ENCODE measurements at places on chromosomes 2 and 18. TPM values are rescaled to one million over a fixed set of nuclear protein-coding genes. Genes with fewer than 3 reads are reported as not detected.

DNA sequence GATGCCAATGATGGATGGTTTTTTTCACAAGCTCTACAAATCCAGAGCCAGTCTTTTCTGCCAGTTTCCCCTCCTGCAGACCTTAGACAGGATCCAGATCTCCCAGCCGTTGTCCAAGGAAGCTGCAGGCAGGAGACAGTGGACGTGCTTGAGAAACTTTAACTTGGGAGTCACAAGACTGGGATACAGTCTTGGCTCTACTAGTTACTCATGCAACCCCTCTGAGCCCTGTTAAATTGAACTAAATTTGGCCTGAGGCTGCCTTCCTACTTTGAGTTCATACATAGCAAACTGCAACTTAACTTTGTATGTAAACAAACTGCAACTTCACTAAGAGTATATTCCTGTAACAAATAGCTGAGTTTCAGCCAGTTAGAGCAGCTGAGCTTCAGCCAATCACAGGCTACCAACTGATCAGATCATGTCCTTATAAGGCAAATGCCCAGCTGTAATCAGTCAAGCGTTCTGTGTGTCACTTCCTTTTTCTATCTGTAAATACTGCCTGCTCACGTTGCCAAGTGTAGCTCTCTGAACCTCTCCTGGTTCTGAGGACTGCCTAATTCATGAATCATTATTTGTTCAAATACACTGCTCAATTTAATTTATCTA lies 140.9 kb downstream of the CAPN13 start:
- peak; percentile 57 for DNase-seq

DNA sequence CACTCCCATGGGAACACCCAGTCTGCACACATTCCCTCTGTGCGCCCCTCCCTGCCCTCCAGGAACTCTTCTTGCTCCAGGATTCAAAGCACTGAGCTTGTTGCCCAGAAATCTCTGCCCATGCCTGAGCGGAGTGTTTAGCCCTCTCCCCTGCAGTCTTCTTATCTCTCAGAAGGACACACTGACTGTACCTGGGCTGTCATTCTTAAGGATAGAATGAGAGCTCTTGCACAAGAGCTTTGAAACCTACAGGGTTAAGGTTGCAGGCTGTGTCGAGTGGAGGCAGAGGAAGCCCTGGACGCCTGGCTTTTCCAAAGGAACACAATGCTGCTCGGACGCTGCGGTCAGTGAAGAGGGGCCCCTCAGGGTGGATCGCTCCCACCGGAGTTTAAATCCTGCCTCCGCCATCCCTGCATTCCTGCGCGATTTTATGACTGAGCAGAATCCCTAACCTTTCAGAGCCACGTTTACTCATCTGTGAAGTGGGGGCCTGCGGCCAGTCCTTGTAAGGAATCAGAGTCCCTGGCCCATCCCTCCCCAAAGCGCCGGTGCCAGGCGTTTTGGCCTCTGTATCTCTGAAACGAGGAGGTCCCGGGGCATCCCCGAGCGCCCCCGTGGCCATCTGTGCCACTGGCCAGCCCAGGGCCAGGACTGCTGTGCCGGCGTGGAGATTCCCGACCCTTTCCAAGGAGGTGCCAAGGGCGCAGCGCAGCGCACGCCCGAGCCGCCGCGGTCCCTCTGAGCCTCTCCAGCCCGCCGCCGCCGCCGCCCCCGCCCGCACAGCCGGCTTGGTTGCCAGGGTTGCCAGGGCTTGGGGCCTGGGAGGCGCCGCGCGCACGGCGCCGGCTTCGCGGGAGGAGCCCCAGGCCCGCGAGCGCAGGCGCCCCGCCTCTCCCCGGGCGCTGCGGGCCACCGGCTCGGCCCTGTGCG lies 58.9 kb downstream of the FAM168B start:
- DNase-seq: peak; percentile 52

DNA sequence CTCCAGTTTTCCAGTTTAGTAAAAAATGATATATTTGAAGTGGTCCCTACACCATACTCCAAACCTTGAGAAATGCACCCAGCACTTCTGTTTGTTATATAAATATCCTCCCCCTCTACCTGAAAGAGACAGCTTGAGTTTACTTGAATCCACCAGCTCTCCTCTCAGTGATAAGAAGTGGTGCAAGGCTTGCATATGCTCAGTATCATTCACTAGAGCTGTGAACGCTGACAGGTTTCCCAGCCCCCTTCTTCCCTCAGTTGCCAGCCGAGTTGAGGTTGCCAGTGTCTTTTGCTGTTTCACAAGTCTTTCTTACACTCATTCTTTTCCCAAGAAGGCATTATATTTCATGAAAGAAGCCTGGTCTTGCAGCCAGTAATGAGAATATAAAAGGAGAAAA lies 880.0 kb downstream of the LRRTM4 start:
- DNase-seq: peak; percentile 8

DNA sequence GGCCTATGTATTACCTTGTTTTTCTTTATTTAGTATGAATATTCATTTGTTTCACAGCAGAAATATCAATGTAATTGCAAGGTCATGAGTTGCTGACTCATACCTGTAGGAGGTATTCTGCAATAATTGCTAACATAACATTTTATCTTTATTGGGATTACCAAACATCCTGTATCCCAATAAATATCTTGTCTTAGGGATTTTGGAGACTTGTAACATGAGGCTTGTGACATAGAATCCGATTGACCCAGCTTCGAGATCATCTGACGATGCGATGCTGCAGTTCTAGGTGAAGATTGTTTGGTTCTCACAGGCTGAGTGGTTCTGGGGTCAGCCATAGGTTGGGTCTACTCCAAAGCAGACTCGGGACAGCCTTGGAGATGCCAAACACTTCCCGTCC lies 133.4 kb upstream of the RND3 start:
- no peak for DNase-seq

DNA sequence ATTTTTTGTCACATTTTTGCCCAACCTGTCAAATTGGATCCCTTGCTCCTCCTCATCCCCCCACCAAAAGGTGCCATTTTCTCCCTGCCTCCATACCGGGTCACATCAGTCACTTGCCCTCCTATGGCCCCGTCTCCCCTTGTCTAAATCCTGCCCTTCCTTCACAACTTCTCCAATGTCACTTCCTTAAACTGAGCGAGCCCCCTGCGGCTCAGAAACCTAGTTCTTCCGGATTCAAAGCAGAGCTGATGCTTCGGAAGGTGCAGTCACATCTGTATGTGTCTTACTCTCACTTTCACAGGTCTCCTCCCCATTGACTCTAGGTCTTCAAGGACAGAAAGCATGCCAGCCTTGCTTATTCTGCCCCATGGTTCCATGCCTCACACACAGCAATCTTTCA lies 22.1 kb downstream of the TNP1 start:
- DNase-seq: no peak

DNA sequence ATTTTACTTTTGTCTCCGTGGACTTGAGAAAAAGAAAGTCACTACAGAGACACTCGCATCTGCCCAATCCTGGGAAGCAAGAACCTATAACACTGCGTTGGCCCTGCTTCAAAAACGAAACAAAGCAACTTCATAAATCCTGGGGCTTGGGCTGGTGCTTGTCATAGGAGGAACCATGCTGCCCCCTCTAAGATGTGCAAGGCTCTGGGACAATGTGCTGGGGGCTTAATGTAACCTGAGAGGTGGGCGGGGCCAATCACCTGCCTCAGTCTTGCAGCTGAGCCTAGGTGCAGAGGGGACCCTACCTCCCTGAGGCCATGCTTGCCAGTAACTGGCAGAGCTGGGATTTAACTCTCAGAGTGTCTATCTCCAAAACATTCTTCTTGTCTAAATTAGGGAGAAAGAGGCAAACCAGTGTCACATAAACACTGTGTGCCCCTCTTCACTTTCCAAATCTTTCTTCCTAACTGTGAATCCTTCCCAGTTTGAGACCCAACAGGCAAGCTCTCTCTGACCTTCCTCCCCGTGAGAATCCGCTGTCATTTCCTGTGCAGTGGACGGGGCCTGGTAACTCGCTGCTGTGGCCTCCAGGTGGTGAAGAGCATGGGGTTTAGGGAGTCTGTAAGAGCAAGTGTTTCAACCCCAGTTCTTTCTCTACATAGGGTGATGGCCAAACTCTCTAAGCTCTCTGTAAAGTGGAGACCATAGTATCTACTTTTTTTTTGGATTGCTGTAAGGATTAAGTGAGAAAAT lies 115.1 kb downstream of the ACKR3 start:
- no peak for DNase-seq

GRCh38 chr18:73791081-73791480 lies 356.6 kb downstream of the FBXO15 start:
- no peak for DNase-seq

- no peak for DNase-seq
These were observed 47.7 kb upstream of the RNU4ATAC start for GRCh38 chr2:121483021-121483420.

DNA sequence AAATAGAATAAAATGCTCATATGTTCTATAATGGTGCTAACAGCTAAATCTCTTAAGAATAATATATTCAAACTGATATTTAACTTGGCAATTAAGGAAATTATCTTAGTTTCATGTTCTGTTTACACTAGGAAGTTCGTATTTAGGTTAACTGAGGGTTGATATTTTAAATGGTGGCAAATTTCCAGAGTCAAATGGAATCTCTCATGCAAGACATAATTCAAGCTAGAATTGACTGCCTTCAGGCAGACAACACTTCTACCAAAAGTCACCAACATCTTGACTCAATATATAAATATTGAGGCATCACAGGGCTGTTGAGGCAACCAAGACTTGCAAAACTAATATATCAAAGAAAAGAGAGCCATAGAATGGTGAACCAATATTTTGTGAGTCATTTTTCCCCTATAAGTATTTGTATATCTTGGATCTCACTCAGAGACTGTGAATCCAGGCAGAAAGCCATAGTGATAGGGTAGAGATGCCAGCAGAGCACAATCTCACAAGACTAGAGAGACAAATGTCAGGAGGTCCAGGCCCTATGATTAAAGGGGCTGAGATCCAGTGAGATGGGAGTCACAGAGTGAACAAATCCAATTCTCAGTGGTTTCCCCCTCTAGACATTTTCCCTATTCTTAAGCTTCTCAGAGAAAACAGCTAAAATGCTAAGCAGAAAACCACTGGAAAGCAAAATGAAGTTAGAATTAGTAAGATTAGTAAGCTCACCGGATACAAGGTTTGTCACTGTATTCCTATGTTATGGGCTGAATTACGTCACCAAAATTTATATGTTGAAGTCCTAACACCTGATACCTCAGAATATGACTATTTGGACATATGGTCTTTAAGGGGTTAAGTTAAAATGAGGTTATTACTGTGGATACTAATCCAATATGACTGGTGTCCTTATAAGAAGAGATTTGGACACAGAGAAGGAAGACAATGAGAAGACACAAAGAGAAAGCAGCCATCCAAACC lies 358.2 kb upstream of the UBE2E3 start:
- DNase-seq: no peak

DNA sequence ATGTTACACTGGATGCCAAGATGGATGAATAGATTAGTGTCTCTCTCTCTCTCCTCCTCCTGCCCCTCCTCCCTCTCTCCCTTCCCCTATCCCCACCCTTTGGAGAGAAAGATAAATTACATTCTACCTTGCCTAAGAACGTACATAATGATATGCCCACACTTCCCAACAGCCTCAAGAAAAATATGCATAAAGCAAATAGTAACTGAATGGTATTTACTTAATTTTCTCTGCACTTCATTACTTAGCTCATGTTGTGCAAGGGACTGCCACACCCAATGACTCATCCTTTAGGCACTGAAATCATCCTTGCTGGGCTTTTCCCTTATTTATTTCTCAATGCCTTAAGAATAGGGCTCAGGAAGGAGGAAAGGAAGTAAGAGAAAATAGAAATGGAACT lies 137.3 kb upstream of the PID1 start:
- DNase-seq: peak; percentile 85

CXCR1 gene
- 2.9 TPM for total RNA-seq

DNA sequence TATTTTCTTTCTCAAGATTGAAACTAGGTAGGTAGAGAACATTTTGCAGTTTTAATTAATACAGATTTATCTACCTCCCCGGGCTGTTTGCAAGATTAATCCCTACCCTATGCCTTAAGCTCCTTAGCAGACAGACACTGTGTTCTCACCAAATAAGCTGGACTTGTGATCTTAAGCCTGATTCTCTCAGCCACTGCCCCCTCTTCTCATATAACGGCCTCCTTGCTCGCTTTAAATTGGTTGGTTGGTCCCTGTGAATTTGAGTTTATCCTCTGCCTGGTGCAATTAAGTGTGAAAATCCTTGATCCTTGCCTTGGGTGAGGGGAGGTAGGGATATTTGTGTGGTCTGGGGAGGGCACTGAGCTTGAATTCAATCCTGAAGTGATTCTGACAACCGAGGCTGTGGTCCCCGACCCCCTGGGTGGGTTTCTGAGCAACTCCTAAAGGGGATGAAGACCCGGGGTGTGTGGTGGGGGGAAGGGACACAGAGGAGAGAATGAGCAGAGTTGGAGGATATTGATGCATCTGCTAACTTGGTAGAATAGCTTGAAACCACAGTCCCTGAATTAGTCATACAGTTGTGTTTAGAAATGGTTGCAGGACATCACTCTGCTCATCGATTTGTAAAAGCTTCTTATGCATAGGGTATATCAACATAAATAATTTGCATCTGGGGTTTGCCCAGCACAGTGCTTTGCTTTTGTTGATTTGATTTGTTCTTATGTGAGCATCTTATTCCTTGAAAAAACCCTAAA lies 36.9 kb upstream of the NCKAP5 start:
- no peak for DNase-seq

TEKT4 gene
- total RNA-seq: 1.9 TPM

DNA sequence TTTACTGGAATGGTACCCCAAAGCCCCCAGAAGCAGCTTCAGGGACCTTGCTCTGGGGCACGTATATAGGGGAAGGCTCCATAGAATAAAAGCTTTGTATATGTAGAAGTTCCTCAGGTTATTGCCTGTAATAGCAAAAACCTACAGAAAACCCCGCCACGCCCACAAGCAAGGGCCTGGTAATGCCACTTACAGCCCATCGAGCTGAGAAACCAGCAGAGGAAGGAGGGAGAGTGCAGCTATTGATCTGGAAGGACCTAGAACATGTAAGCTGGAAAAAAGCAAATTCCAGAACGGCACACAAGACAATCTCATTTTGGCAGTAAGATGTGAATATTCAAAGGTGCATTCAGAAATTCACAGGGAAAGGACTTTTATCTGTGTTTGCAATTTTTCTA lies 15.8 kb downstream of the HS1BP3 start:
- DNase-seq: no peak

GRCh38 chr2:19989342-19989666 lies 601 bp downstream of the WDR35 start:
- DNase-seq: no peak

IL37 gene
- not detected for total RNA-seq

GRCh38 chr2:80141007-80141726 lies 163.4 kb downstream of the LRRTM1 start:
- peak; percentile 81 for DNase-seq
